Central memory CD8-positive, alpha-beta T cell (primary cell): ENCODE measurements at places on chromosomes 5 and 9.
A peak's percentile ranks its signal among the peaks of the same experiment; 100 is the strongest.

- peaks cover 1% of the 10 kb centered on the region for H3K36me3 ChIP-seq
- H3K4me3 ChIP-seq = no peak overlapping the region
- no peaks in the 10 kb centered on the region for H3K4me1 ChIP-seq
- H3K27ac ChIP-seq = no peak overlapping the region
- no peak for DNase-seq
Measured at GRCh38 chr9:107390279-107390678, 99.3 kb downstream of the KLF4 start.

GRCh38 chr5:126754609-126755008, 22.3 kb upstream of the LMNB1 start:
- H3K27ac ChIP-seq = no peak overlapping the region
- H3K4me3 ChIP-seq = no peak overlapping the region

GRCh38 chr5:6788439-6788838, 75.2 kb downstream of the TENT4A start:
- H3K27me3 ChIP-seq = peaks cover 41% of the 10 kb centered on the region
- DNase-seq = no peak
- no peak overlapping the region for H3K4me3 ChIP-seq
- H3K36me3 ChIP-seq = peaks cover 2% of the 10 kb centered on the region

DNA sequence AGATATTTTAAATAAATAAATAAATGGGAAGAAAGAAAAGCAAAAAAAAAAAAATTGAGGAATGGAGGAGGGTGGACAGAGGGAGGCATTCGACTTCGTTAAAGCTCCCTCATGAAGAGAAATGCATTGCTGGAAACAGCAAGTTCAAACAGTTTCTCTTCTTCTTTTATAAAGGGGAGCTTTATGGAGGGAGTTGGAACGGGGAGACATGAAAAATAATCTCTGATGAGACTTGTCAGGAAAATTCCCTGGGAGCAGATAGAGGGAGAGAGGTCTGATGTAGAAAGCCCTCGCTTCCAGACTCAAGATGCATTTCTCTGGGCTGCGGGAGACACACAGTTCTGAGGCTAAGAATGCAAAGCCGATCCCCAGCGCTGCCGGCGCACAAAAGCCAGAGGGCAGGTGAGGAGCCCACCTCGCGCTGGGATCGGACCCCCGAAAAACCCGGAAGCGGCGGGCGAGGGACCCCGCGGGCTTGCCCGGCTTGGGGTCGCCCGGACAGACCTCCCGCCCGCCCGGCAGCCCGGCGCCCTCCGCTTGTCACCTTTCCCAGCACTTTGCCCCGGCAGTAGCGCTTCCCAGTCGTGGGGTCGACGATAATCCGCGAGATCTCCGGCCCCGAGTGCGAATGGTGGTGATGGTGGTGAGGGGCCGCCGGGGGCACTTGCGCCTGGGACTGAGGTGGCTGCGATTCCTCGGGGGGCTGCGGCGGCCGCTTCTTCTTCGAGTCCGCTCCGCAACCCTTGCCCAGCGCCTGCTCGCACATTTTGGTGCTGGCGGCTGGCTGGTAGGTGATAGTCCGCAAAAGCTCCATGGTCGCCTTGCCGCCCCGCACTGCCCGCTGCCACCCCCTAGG, 512 bp downstream of the PLK2 start:
- peak; percentile 14 for DNase-seq
- H3K4me1 ChIP-seq = peaks cover 14% of the 10 kb centered on the region
- H3K36me3 ChIP-seq = peaks cover 9% of the 10 kb centered on the region
- peak overlapping the region; percentile 76 for H3K4me3 ChIP-seq
- peaks cover 28% of the 10 kb centered on the region for H3K27me3 ChIP-seq
- peak overlapping the region; percentile 78 for H3K27ac ChIP-seq
